ENCODE measurements at places on chromosomes 3 and 15.

DNA sequence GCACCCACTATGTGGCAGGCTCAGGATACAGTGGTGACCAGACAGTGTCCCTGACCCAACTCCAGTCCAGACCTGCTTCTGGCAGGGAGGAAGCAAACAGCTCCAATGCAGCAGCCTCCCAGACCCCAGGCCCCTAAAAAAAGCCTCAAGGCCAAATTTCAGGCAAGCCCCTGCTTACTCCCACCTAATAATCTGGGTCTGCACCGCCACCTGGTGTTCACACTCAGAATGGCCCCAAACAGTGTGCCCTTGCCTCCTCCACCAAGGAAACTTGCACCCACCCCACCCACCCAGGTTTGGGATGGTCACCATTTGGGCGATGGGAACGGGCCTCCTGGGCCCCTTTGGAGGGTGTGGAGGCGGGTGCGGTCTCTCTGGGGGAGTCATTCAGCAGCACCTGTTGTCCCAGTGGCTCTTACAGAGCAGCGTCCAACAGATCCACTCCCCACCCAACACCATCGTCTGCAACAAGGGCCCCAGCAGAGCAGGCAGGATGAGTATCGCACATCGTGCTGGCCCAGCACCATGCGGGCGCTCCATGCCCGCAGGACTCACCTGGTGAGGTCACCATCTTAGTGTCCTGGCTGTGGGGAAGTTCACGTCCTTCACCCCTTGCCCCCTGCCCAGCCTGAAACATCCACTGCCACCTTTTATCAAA, 17.3 kb downstream of the C3orf18 start:
- DNase-seq: peak; percentile 39

DNA sequence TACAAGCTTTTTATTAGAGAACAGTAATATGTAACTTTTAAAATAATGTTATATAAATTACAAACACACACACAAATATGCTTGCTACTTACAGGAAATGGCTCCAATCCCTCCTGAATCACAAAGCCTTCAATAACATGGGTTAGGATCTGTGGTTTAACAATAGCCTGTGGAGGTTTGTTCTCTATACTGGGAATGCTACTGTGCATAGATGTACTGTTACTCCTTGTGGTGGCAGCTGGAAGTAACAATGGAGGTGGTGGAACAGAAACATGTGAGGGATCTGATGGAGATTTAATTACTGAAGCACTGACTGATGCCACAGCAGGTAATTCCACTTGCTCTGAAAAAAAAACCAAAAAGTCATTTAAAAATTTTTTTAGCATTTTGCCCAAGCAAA, 64.4 kb downstream of the PHC3 start:
- DNase-seq: no peak

- peak; percentile 76 for DNase-seq
These were observed 160.9 kb downstream of the SMAD6 start for GRCh38 chr15:66862940-66863335.

DNA sequence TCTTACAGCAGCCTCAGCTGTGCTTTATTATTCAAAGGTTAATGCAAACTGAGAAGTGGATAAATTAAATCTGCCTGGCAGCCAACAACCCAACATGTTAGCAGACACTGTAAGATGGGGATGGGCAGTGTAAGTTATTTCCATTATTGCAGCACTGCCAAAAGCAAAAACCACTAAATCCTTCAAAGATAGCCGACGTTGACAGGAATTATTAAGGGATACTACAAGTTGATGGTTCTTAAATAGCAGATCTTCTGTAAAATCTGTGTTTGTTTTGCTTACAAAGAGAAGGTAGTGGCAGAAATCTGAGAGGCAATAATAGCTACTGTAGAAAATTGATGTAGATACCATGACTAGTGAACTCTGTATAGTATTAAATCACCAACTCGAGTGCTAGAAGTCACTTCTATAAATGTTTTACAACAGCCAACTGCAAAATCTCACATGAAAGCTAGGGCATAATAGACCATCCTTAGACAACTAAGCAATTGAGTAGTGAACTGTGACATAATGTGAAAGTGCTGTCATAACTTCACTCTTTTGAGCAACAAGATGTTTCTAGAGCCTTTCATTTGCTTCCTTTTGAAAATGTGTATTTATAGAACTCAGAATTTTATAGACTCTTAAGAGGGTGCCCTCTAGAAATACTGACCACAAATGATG, 278.6 kb downstream of the UBE2E2 start:
- DNase-seq: peak; percentile 58

- no peak for DNase-seq
These were observed 21.9 kb downstream of the RIOX2 start for GRCh38 chr3:97950360-97950759.

- DNase-seq: no peak
These were observed 201.9 kb downstream of the TNIK start for GRCh38 chr3:171258316-171258715.

GRCh38 chr15:41594801-41595746, 36.1 kb downstream of the TYRO3 start:
- no peak for DNase-seq

- peak; percentile 31 for DNase-seq
These were observed 54.2 kb upstream of the CGNL1 start for GRCh38 chr15:57321973-57322601.

- peak; percentile 9 for DNase-seq
These were observed 136.9 kb downstream of the NUP210 start for GRCh38 chr3:13282986-13283876.

GRCh38 chr15:89797678-89798201, 16.9 kb downstream of the ANPEP start:
- no peak for DNase-seq

GRCh38 chr15:25742041-25742730, 120.9 kb downstream of the ATP10A start:
- DNase-seq: no peak

DNA sequence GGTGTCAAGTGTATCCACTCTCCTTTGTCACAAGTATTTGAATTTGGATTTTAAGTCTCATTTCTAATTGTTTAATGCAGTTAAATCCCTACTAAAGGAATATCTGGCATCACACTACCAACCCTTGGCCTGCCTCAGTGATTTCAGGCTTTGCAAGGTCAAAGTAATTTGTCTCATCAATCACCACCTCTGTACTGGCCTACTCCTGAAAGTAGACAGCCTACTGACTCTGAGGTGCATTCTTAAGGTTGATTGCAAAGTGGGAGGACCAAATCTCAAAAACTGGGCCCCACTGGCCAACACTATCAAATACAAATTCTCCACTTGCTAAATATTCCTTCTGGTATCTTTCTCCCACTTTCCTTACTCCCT, 851 bp upstream of the TEX55 start:
- DNase-seq: no peak

GRCh38 chr3:112115161-112115739, 17.8 kb downstream of the GCSAM start:
- no peak for DNase-seq

- no peak for DNase-seq
These were observed 236.2 kb upstream of the THBS1 start for GRCh38 chr15:39344662-39345141.

- DNase-seq: no peak
These were observed 325.7 kb downstream of the MAGI1 start for GRCh38 chr3:65713016-65713415.

DNA sequence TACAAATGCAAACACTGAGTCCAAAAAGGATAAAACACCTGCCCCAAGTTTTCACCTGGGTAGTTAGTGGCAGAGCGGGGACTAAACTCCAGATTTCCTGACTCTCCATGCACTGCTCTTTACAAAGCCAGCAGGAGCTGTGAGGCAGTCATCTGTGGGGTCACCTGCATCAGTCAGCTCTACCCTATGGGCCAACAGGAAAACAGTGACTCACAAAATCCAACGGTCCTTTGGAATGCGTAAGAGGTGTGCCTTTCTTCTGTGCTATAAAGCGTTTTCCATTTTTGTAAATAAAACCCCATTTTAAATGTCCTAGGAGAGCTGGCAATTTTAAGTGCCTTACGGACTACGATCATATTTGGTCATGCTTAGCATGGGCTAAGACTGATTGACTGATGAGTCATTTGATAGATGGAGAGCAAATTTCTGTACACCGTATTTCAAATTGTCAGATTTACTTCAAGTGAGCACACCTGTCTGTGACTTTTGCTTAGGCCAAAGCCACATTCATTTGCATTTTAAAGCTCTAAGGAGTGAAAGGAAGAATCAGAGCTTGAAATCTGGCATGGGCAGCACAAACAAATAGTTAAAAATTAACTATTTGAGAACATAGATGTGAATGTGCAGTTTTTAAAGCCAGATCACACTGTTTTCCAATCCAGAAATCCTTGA, 4.4 kb upstream of the COL8A1 start:
- no peak for DNase-seq

- peak; percentile 12 for DNase-seq
These were observed 2.1 kb downstream of the RPP25 start for GRCh38 chr15:74954515-74954914.

DNA sequence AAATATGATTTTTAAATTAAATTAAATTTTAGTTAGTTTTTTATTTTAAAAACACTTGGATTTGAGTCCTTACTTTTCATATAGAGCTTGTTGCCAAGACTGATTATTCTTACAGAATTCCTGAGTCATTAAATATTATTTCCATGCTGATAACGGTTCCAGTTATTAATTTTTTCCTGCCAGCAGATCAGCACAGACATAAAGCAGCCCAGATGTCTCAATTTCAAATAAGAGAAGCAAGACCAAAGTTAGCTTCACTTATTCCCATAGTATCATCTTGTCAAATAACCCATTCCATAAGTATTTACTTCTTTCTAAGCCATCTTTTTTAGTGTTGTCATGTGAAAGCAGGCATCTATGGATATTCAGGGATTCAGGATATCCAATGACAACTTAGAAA, 75.3 kb downstream of the SSR3 start:
- no peak for DNase-seq

DNA sequence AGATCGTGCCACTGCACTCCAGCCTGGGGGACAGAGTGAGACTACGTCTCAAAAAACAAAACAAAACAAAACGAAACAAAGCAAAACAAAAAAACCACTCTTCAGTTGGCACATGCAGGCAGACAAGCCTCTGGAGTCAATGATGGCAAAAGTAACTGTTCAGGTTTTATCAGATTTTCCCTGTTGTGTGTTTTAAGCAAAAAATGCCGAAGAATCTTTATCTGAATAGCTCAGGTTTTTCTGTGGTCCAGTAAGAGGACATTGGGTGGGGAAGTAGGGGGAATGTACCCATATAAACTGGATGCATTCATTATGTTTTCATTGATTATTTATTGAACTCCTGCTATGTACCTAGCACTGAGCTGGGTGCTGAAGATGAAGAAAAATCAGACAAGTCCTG, 20.8 kb upstream of the BCL2A1 start:
- DNase-seq: no peak

GRCh38 chr3:172707030-172707429, 3.8 kb downstream of the NCEH1 start:
- DNase-seq: no peak

- no peak for DNase-seq
These were observed 35.8 kb downstream of the CTNNB1 start for GRCh38 chr3:41234823-41235721.

- no peak for DNase-seq
These were observed 105.9 kb downstream of the IL1RAP start for GRCh38 chr3:190619761-190620160.

DNA sequence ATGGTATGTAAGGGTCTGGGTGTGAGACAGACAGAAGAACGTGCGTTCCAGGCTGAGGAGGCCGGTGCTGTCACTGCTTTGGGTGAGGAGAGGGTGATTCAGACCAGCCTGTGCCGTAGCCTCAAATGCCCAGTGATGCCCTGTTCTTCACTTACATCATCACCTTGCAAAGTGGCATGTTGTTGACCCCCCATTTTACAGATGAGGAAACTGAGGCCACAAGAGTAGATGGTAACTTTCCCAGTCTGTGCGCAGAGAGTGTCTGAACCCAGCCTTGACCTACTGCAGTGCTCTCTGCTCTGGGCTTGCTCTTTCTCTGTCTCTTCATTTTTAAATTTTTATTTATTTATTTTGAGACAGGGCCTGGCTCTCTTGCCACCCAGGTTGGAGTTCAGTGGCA, 1.6 kb upstream of the CTSH start:
- DNase-seq: no peak

- no peak for DNase-seq
These were observed 12.4 kb downstream of the CACNA2D3 start for GRCh38 chr3:54134713-54135112.

GRCh38 chr3:160531311-160531710, 34.1 kb downstream of the KPNA4 start:
- DNase-seq: no peak

GRCh38 chr3:132255041-132255745, 62.0 kb upstream of the ACP3 start:
- no peak for DNase-seq

DNA sequence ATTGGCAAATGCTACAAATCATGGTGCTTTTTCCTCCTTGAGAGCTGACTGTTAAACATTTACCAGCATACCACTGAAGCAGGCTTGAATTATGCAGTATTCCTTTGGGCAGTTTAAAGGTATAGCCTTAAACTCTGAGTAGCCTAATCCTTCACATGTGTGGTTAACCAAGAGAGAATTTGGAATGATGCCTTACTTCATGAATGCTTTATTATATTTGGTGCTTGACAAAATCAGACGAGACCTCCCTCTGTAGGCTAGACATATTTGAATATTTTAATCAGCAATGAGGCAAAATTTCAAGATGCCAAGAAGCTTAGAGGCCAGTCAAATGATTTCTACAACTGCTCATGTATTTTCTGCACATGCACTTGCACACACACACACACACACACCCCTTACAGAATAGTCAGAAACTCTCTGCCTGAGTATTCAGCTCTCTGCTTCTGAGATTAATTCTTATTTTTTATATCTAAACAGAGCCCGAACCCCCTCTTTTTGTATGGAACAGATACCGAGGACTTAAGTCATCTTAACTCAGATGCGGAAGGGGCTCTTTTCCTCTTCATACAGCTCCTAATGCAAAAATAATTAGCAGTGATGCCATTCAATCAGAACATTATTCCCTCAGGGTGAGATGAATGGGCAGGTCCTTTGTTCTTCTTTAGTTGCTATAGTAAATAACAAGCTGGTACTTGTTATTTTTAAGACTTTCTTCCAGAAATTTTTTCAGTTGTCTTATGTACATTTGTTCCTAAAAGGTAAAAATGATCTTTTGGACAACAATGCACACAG, 195.5 kb upstream of the TMC3 start:
- DNase-seq: no peak

DNA sequence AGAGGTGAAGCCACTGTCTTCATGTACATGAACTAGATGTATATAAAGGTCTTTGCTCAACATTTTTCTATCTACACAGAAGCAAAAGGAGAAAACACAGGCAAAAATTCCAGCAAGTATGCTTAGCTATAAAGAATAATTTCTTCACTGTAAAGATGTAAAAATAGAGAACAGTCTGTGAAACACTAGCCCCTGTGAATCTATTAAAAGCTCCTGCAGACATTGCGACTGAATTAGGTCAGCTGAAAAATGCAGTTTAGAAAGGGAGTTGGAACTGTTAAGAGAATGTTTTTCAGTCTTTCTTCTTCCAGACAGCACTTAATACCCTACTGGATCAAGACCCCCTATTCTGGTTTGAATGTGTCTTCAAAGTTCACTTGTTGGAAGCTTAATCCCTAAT, 291.5 kb downstream of the KBTBD8 start:
- no peak for DNase-seq

- DNase-seq: no peak
These were observed 55.7 kb downstream of the SRGAP3 start for GRCh38 chr3:9193633-9194195.

All from NCI-H1417 (cell line).